ENCODE measurements at places on chromosomes 1 and 21.

- no peak for DNase-seq
These were observed 194.1 kb upstream of the ADGRL2 start for GRCh38 chr1:81606656-81607055.

DNA sequence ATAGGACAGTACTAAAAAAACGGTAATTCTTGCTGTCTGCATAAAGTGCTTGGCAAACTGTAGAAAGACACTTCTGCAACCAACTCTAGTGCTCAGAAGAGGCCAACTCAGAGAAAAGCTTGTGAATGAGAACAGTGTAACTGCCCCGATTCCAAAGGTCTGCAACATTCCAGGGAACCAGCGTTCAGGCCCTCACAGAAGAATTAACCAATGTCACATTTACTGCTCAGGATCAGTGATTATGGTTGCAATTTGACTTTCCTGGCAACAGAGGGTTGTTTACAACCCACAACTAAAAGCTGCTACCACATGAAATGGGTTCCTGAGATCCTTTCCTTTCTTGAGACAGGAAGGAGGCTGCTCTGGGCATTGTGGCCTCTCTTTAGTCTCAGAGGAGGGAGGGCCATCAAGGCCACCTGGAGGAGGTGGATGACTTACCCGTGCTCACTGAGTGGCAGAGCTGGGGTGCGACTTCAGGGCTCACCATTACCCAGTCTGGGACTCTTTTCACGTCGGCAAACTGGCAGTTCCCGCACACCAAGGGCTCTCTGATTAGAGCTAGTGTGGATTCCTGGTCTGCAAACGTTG lies 15.3 kb downstream of the SRSF4 start:
- DNase-seq = no peak

DNA sequence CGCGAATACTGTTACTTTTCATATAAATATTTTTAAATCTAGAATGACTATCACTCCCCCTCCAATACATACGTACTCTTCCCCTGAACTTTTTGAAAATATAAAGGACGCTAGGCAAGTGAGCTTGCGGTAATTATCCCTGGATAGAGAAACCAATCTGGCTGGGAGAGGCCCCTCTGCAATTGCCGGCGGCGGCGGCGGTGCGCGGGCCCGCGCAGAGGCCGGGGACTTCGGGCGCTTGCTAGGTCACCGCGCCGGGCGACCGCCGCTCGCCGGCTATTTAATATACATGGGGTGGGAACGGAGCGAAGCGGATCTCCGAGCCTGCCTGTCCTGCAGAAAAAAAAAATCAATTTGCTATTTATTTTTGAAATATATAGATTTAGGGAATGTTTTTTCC lies 416.3 kb upstream of the ESRRG start:
- peak; percentile 78 for DNase-seq

GRCh38 chr1:208172423-208173145 lies 71.6 kb downstream of the PLXNA2 start:
- no peak for DNase-seq

GRCh38 chr1:165481820-165482532 lies 37.0 kb upstream of the RXRG start:
- DNase-seq = no peak

GRCh38 chr1:203628201-203629015 lies 1.8 kb downstream of the ATP2B4 start:
- peak; percentile 81 for DNase-seq

DNA sequence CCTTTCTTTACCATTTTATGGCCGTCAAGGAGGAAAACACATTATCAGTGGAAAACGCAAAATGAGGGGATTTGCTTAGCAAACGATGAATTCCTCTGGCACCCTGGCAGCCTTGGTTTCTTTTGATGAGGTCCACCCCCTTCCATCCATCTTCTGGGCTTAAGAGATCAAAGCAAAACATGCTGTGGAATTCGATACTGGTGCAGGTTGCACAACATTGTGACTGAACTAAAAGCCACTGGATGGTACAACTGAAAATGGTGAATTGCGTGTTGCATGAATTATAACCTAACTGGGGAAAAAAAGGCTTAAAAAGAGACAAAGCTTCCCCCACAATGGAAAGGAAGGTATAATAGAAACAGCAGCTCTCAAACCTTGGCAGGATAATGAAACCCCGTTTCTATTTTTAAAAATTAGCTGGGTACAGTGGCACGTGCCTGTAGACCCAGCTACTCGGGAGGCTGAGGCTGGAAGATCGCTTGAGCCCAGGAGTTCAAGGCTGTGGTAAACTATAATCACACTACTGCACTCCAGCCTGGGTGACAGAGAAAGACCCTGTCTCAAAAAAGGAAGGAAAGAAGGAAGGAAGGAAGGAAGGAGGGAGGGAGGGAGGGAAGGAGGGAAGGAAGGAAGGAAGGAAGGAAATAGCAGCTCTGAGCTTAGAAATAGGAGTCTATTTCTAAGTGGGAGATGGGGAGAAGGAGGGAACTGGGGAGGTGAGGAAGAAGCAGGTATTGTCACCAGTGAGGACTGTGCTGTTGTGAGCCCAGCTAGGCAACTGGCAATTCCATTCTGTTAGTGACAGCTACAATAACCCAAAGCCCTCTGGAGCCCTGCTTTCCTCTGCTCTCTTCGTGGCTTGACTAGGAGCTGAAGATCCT lies 29.0 kb upstream of the LGALS8 start:
- no peak for DNase-seq

DNA sequence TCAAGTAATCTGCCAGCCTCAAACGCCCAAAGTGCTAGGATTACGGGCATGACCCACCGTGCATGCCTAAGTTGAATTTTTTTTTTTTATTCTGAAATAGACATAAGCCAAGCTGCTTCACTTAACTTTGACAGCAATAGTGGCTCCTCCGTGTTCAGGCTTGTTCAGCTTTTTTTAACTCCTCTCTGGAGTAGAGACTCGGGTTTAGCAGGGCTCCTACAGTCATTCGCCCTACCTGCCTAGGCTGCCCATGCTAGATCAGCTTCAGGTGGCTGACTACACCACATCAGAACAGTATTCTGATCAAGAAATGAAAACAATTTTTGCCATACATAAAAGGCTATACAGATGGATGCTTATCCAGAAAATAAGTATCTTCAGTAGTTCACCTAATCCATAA lies 14.7 kb downstream of the ARID4B start:
- DNase-seq = no peak

All from retina (tissue), 1 donor.